ENCODE measurements at places on chromosomes 5 and 9. TPM values are rescaled to one million over a fixed set of nuclear protein-coding genes. Genes with fewer than 3 reads are reported as not detected.
A peak's percentile ranks its signal among the peaks of the same experiment; 100 is the strongest.

DNA sequence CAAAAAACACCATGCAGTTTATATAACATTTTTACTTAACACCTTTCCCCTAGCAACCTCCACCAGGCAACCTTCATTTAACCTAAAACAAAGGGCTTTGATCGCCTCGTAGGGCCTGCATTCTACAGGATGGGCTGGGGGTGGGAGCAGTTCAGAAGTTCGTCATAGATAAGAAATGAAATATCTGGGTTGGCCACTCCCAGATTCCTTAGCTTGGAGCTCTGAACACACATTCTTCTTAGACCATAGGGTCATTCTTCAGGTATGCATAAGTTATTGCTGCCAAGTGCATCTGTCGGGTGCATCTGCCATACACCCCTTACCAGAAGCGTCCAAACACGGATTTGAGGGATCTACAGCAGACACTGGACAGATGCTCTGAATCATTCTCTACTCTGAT is 4.3 kb upstream of the SLC22A5 start:
- no peak overlapping the region for H3K4me3 ChIP-seq
- DNase-seq: no peak
- no peak overlapping the region for H3K27ac ChIP-seq
- H3K4me1 ChIP-seq: peaks cover under 1% of the 10 kb centered on the region

DNA sequence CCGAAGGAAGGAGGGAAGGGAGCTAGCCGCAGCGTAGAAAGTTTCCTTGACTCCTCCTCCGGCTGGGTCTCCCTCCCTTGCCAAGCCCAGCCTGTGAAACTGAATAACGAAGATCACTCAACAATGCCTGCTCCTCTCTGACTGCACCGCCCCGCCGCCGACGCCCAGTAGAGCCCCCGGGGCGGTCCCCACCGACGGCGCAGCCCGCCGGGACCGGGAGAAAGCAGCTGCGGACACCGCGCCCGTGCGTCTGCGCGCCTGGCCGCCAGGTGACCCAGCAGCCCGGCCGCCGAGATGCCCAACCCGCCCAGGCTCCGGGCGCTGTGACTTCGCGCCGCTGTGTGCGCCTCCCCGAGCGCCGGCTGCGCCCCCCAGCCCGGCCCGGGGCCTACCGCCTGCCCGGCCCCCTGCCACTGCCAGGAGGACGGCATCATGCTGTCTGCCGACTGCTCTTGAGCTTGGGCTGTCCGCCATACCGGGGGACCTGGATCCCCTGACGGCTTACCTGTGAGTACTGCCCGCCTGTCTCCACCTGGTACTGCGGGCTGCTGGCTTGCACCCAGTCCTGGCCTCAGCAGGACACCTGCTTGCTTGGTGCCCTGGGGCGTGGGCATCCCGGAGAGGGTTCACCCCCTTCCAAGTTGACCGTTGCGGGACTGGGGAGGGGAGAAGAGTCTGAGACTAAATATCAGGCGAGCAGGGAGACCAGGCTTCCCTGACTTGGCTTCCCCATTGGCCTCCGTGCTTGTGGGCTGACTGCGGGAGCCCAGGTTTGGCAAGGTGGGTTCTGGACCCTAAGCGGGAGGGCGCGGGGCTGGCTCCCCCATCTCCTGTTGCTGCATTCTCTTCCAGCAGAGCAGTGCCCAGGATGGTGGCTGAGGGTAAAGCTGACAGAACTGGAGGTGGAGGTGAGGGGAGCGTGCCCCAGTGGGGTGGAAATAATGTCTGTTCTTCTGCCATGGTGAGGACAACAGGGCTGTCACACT is 26.2 kb upstream of the SPTLC1 start:
- no peak overlapping the region for H3K27ac ChIP-seq
- no peaks in the 10 kb centered on the region for H3K36me3 ChIP-seq
- no peaks in the 10 kb centered on the region for H3K27me3 ChIP-seq
- peaks cover 15% of the 10 kb centered on the region for H3K4me1 ChIP-seq
- peak; percentile 34 for DNase-seq

Gene WASHC1
- 19.1 TPM for total RNA-seq

DNA sequence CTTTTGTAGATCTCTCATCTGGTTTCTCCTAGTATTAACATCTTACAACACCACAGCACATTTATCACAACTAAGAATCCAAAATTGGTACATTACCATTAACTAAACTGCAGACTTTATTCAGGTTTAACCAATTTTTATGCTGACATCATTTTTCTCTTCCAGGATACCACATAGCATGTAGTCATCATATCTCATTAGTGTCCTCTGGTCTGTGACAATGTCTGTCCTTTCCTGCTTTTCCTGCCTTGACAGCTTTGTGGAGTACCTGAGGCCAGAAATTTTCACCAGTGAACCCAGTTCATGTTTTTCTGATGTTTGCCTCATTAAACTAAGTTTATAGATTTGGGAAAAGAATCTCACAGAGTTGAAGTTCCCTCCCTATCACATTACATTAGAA is 294.7 kb upstream of the TNC start:
- H3K27me3 ChIP-seq: no peaks in the 10 kb centered on the region
- no peak overlapping the region for H3K4me3 ChIP-seq
- no peaks in the 10 kb centered on the region for H3K36me3 ChIP-seq
- no peak for DNase-seq
- H3K4me1 ChIP-seq: peaks cover 5% of the 10 kb centered on the region

- H3K4me1 ChIP-seq: no peaks in the 10 kb centered on the region
- H3K27me3 ChIP-seq: no peaks in the 10 kb centered on the region
- H3K36me3 ChIP-seq: no peaks in the 10 kb centered on the region
- no peak overlapping the region for H3K4me3 ChIP-seq
- no peak overlapping the region for H3K27ac ChIP-seq
Observed at GRCh38 chr9:127749090-127749787, 14.1 kb upstream of the TOR2A start.

Gene PDGFRB
- total RNA-seq: 87.0 TPM
